ENCODE measurements at places on chromosomes 5 and 9. TPM values are rescaled to one million over a fixed set of nuclear protein-coding genes. Genes with fewer than 3 reads are reported as not detected.

ADAMTS2 gene
- 0.28 TPM for total RNA-seq

- DNase-seq = no peak
Measured at GRCh38 chr5:54611290-54611951, 93.9 kb downstream of the SNX18 start.

DNA sequence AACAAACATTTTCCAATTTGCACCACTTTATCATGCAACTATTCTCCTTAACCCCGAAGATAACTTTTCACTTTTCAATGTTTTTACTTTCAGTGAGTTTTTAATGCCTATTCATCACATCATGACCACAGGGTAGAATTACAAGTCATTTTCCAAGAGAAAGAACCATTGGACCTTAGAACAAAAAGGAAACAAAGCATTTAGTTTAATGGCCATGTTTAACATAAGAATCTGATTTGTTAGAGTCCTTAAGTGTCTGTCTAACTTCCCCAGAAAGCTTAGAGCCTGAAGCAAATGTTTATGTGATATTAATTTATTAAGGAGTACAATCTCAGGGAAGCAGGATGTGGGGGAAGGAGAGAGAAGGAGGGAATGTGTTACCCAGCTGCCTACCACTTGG, 325.8 kb upstream of the RIOK2 start:
- DNase-seq = no peak

DNA sequence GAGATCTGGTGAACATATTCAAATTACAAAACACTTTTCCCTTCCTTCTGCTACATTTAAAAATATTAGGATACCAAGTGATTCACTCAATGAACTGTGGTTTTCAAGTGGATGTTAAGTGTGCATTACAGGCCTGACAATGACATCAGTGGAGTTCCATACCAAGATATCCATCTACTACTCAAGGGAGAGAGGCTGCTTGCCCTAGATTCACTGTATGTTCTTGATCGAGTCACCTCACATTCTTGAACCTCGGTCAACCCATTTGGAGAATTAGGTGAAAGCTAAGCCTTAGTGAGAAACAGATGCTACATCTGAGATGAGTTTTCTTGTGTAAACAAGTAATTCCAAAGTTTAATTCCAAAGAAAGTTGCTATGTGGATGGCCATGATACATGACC, 142.2 kb downstream of the FGF10 start:
- DNase-seq = no peak

GPR151 gene
- not detected for total RNA-seq

CCDC183 gene
- total RNA-seq = 0.65 TPM

- DNase-seq = no peak
Measured at GRCh38 chr9:123548741-123549545, 192.9 kb downstream of the CRB2 start.

PTGS1 gene
- 11.3 TPM for total RNA-seq

GRCh38 chr5:172370648-172371545, 83.4 kb downstream of the SH3PXD2B start:
- peak; percentile 25 for DNase-seq

TEX48 gene
- total RNA-seq = not detected

KCNV2 gene
- total RNA-seq = not detected

DNA sequence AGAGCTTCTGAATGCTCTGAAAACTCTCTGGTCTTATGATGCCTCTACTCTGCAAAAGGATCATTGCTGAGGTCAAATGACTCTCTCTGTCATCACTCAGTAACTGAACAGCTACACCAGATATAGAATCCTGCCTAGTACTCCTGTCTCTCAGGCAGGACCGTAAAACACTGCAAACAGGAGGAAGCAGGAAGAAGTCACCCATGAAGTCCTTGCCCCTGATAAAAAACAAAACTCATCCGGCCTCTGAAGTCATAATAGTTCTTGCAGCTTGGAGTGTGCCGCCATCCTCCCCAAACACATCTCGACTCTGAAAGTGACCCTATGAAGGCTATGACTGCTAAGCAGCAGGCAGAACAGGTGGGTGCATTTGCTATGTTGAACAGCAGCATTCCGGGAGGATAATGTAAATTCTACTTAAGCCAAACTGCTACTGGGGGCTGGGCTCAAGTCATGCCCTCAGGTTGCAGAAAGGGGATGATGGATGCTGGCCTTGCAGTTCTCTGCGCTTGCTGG, 81.9 kb upstream of the FAM169A start:
- DNase-seq = no peak

DNA sequence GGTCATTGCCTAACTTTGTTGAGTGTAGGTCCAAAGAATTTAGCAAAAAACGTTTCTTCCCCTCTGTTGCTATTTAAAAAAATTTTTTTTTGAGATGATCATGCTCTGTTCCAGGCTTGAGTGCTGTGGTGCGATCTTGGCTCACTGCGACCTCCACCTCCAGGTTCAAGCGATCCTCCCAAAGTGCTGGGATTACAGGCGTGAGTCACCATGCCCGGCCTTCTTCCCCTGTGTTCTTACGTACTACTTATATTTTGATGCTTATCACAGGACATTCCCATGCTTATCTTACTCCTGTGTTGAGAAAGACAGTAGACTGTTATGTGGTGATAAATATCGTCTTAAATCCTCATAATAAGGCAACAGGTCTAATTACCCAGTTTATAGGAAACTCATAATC, 2.5 kb downstream of the ACER2 start:
- DNase-seq = no peak

GRCh38 chr9:95749493-95749892, 126.0 kb upstream of the ERCC6L2 start:
- no peak for DNase-seq

NMUR2 gene
- total RNA-seq = not detected

- no peak for DNase-seq
Measured at GRCh38 chr5:11239261-11240015, 478.4 kb upstream of the DAP start.

DNA sequence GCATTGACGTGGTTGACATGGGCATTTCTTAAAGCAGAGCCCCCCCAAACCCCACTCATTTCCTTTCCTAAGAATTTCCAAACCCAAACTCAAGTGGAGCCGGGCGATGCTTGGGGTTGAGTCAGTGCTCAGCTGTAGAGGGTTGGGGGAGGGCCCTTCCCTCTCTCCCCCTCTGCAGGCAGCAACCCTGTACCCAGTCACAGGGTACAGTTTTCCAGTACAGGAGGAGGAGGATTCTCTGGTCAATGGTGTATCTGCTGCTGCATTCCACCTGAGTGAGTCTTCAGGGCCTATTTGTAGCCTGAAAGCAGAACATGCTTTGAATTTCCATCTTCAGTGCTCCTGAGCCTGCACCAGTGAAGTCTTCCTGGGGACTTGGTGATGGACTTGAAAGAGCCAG, 55.8 kb downstream of the ENTREP1 start:
- no peak for DNase-seq

DNA sequence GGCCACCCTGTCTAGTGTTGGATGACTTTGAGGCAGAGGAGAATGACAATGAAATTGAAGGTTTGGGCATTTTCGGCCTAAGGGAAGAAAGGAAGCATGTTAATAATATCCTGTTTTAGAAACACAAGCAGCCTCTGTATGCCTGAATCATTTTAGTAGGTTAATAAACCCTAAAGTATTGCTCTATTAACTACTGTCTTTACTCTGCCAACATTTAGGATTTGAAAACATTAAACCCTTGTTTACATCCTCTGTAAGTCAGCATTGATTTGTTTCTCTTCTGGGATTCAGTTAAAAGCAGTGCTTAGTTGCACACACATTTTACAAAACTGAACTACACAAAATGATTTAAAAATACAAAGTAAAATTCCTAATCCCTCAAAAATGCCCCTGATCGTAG, 358.9 kb downstream of the ARRDC3 start:
- no peak for DNase-seq

QSOX2 gene
- 10.8 TPM for total RNA-seq

PNPLA7 gene
- total RNA-seq = 6.4 TPM

DNA sequence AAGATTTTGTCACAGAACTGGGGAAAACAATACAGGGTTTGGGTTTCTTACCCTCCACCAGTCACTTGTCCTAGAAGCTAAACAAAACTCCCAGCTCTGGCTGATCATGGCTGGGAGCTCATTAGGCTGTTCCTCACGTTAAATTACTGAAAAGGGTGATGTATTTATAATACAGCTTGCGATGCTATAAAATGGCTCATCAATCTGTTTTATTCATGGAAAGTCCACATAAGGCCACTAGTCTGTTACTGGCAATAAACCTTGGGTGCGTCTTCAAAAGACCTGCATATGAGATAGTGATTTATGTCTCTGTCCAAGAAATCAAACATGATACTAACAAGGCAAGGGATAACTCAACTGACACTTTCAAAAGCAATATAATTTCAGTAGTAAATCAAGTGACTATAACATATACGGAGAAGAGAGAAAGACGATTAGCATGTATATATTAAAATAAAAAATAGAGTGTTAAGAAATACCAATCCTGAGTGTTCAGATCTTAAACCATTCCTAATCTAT, 219.0 kb downstream of the BNC2 start:
- no peak for DNase-seq

- no peak for DNase-seq
Measured at GRCh38 chr9:112377684-112378327, 2.1 kb upstream of the HSDL2 start.

IFNA16 gene
- not detected for total RNA-seq
